ENCODE measurements at places on chromosomes 5 and 9.

DNA sequence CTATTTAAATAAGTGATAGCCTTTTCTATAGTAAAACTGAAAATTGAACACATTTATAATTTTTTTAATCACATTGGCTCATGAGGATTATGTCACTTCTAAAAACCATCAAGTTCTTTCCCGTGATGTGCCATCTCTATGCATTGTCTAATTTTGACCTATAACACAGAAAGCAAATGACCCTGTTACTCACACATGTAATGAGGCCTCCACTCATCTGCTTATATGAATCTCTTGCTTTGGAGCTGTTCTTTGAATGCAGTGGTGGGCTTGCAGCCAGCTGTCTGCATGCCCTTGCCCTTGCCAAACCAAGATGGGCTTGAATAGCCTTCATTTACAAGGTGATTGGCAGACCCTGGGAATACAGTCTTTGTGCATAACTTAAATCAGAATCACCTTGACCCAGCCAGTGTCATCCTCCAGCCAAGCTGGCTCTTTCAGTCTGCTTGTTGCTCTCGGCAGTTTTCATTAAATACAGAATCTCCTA lies 163.2 kb downstream of the TRIO start:
- no peak for DNase-seq

GRCh38 chr5:60261732-60262131 lies 368.2 kb upstream of the PDE4D start:
- no peak for DNase-seq

DNA sequence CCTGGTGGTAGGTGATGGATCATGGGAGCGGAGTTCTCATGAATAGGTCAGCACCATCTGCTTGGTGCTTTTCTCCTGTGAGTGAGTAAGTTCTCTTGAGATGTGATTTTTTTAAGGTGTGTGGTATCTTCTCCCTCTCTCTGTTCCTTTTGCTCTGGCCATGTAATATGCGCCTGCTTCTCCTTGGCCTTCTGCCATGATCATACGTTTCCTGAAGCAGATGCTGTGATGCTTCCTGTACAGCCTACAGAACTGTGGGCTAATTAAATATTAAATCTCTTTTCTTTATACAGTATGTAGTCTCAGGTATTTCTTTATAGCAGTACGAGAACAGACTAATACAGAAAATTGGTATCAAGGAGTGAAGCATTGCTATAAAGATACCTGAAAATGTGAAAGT lies 36.4 kb downstream of the UNC13B start:
- DNase-seq, result no peak

GRCh38 chr5:37005946-37006540 lies 129.5 kb downstream of the NIPBL start:
- peak; percentile 35 for DNase-seq

- no peak for DNase-seq
Measured at GRCh38 chr9:78590068-78590467, 293.1 kb downstream of the PSAT1 start.

GRCh38 chr5:61167382-61167781 lies 5.1 kb upstream of the SMIM15 start:
- no peak for DNase-seq

GRCh38 chr5:997001-997474 lies 11.6 kb upstream of the NKD2 start:
- DNase-seq, result no peak

GRCh38 chr9:125761676-125762450 lies 14.7 kb downstream of the PBX3 start:
- no peak for DNase-seq

DNA sequence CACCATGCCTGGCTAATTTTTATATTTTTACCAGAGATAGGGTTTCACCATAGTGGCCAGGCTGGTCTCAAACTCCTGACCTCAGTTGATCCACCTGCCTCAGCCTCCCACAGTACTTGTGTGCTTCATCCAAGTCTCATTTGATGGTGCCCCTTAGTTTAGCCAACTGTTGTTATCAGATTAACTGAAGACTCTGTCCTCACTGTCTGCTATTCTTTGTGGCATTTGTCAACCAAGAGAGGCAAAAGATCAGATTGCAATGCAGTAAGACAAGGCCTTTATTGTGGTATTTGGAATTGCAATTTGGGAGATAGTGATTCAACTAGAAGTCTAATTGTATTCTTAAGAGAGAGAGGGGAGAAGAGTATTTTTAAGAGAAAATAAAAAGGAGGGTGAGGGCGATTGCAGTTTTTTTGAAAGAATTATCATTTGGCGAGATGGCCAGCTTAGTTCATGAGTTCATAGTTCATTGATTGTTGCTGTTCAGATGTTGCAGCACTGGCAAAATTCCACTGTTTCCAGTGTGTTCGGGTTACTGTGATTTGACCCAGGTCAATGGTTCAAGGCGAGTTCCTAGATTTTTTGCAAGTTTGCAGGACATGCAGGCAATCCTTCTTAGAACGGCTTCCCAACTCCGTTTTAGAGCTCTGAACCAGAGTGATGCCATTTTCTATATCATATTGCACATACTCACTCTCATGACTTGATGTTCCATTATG lies 1156.9 kb downstream of the CDH9 start:
- DNase-seq, result no peak

DNA sequence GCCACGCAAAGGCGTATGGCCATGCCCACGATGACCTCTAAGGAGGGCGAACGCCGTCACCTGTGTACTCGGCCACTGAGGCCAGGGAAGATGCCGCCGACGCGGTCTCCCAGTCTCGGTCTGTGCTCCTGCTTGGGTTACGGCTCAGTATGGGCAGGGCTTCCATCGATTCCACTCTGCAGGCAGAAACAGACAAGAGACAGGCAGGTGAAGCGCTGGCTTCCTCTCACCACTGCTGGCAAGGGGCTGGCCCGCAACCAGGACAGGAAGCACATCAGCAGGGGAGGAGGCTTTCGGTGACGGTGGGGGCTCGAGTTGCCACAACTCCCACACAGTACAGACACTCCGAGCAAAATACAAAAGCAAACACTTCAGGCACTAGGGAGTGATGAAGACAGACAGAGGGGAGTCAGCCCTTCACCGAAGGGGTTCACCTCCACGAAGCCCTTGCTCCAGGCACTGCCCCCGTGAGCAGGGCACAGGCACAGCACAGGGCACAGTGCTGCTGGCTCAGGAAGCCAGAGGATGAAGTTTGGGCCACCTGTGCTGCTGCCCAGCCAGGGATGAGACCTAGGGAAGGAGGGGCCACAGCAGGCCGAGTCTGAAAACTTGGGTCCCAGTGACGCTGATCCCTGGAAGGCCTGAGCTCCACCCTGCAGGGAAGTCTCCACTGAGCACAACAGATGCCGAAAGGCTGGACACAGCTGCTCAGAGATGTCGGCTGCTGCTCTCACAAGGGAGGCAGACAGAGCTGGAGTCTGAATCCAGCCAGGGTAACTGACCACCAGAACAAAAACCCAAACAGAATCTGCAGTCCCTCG lies 91.3 kb downstream of the CAMSAP1 start:
- no peak for DNase-seq

DNA sequence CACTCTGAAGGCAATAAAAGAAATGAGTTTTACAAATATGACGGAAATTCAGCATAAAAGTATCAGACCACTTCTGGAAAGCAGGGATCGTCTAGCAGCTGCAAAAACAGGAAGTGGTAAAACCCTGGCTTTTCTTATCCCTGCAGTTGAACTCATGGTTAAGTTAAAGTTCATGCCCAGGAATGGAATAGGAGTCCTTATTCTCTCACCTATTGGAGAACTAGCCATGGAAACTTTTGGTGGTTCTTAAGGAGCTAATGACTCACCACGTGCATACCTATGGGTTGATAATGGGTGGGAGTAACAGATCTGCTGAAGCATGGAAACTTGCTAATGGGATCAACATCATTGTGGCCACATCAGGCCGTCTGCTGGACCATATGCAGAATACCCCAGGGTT lies 93.5 kb upstream of the RGMB start:
- DNase-seq, result no peak

DNA sequence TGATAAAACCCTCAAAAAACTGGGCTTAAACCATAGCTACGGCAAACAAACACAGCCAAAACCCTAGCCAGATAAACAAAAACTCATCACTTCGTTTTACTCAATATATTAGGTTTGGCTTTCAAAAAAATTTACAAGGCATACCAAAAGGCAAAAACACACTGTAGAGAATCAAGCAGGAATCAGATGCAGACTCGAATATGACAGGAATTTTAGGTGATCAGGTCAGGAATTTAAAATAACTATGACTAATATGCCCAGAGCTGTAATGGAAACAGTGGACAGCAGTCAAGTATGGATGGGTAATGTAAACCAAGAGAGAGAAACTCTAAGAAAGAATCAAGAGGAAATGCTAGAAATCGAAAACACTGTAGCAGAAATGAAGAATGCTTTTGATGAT lies 26.5 kb upstream of the DOCK2 start:
- DNase-seq, result no peak

- no peak for DNase-seq
Measured at GRCh38 chr9:108911820-108912219, 22.1 kb downstream of the ELP1 start.
